ENCODE measurements at places on chromosomes 11 and 22. TPM values are rescaled to one million over a fixed set of nuclear protein-coding genes. Genes with fewer than 3 reads are reported as not detected.

GRCh38 chr11:21771097-21771496 is 421.8 kb upstream of the ANO5 start:
- no peak for DNase-seq

- DNase-seq: no peak
Observed at GRCh38 chr11:62468577-62468976, 49.7 kb downstream of the SCGB1A1 start.

The APOL4 gene
- 0.19 TPM for total RNA-seq

- DNase-seq: no peak
Observed at GRCh38 chr11:102590276-102591049, 34.7 kb downstream of the MMP20 start.

DNA sequence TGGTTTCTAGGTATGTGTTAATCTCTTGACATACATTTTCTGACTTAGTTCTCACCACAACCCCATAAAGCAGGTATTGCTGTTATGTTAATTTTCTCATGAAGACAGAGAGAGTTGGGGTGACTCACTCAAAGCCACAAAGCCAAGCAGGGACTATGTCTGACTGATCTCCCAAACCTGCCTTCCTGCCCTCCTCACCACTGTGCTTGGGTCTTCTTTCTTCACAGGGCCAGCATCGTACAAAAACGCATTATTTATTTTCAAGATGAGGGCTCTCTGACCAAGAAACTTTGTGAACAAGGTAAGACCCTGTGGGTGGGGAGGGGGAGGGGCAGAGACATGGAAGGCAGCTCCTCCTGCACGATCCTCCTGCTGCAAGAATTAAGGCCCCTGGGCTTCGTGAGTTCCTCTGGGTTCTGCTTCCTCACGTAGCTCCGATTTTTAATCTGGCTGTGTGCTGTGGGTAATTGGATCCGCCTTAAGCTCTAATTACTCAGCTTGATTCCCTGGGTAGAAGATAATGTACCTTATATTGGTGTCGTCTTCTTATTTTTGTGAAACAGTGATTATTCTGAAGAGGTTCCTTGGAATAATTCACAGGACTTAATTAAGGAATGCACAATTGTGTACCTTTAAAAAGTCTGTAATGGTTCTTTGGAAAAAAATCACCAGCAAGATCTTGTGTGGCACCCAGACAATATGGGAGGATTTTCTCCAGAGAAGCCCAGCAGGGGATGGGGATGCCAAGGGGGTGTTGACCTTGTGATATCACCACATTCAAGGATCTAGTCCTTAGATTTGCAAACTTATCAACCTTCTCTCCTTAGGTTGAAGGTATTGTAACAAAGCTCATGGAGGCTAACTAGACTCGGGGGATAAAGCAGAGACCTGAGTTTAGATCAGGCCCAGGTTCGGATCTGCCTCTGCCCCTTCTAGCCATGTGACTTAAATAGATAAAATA is 112.9 kb downstream of the SPON1 start:
- DNase-seq: peak; percentile 64

- DNase-seq: no peak
Observed at GRCh38 chr11:129779342-129779741, 36.3 kb upstream of the TMEM45B start.

Data from esophagus muscularis mucosa (tissue), 4 donors.